ENCODE measurements at places on chromosomes 16 and 17.

GRCh38 chr16:62974424-62974823 is 938.2 kb upstream of the CDH8 start:
- no peak for DNase-seq

GRCh38 chr17:64506576-64507412 is at the start of gene CEP95:
Gene CEP95 (plus strand): TSS chr17:64506977. CDS start chr17:64507098, 121 bp downstream.
- DNase-seq = peak; percentile 93

GRCh38 chr16:14538604-14539003 is 91.5 kb downstream of the PARN start:
- no peak for DNase-seq

DNA sequence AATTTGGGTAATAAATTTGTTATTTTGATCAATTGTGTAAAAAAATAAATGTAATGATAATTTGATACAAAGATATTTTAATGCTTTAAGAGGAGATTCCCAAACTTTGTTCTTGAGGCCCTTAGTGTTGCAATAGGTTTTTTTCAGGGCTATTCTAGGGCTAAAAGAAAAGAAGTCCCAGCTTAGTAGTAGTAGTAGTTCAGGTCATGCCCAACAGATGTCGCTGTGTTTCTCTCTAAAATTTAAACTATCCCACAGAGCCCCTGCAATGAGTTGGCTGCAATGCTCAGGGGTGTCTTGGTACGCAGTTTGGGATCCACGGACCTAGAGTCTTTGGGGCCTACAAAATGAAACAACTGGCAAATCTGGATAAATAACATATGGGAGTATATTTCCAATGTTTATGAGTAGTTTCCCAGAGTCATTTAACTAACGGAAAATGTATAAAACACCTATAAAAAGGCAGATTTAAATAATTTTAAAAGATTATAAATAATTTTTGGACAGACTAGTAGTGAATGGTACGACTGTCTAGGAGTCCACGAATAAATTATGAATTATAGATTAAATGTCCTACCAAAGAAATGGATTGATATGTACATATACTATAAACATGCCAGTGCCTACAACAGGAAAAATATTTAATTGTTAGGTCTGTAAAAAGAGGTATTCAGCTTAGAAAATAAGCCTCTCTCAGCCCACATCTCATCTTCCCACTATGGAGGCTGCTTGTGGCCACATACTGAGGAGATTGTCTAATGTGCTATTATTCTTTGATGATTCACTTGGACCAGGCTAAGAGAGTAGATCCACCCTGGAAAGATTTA is 228.5 kb upstream of the PMFBP1 start:
- DNase-seq = no peak

DNA sequence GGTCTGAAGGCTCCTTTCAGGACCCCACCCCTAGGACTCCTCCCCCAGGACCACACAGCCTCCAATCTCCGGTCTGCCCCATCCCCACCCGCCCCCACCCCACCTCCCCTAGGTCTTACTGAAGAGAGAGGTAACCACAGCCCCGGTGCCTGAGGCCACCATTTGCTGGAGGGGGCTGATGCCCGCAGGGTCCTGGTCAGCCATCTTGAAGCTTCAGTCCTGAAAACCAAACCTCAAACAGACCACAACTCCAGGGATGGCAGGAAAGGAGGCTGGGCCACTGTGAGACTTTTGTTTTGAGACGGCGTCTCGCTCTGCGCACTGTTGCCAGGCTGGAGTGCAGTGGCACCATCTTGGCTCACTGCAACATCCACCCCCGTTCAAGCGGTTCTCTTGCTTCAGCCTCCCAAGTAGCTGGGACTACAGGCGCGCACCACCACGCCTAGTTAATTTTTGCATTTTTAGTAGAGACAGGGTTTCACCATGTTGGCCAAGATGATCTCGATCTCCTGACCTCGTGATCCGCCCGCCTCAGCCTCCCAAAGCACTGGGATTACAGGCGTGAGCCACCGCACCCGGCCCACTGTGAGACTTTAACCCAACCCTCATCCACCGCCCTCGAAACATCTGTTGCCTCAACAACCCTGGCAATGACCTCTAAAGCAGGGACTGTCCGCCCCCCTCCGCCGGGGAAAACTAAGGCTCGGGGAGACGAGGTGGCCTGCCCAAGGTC is 1.1 kb downstream of the SLC25A39 start:
- DNase-seq = no peak

DNA sequence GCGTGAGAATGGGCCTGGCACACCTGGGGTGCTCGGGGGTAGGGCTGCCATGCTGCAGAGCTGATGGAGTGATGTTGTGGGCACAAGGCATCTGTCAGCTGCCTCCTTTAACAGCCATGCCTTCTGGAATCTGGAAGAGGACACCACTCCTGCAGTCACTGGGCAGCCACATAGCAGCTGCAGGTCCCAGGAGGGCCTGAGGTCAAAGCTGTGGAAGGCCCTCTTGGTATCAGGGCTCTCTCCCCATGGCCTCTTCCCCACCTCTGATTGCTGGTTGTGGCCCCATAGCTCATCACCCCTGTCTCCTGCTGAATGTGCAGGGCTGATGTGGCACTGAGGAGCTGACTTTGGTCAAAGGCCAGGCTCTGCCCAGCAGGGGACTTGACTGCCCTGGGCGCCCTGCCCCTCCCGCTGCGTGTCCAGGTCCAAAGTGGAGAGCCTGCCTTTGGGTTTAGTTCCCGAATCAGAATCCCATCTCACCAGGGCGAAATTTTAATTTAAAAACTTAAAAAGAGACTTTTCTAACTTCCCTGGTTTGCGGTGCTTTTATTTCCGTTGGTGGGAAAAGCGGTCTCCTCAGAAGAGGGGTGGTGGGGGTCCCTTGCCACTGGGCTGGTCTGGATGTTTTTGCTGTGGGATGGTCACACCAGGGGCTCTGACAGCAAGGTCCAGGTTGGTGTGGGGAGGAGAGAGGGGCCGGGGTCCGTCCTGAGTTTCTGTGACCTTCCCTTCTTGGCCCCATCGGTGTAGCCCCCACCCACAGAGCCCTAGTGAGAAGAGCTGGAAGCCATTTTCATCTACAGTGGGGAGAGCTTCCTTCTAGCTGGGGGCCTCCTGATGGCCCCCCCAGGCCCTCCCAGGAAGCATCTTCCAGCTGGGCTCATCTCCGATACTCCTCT is 5.9 kb downstream of the UBALD2 start:
- no peak for DNase-seq

DNA sequence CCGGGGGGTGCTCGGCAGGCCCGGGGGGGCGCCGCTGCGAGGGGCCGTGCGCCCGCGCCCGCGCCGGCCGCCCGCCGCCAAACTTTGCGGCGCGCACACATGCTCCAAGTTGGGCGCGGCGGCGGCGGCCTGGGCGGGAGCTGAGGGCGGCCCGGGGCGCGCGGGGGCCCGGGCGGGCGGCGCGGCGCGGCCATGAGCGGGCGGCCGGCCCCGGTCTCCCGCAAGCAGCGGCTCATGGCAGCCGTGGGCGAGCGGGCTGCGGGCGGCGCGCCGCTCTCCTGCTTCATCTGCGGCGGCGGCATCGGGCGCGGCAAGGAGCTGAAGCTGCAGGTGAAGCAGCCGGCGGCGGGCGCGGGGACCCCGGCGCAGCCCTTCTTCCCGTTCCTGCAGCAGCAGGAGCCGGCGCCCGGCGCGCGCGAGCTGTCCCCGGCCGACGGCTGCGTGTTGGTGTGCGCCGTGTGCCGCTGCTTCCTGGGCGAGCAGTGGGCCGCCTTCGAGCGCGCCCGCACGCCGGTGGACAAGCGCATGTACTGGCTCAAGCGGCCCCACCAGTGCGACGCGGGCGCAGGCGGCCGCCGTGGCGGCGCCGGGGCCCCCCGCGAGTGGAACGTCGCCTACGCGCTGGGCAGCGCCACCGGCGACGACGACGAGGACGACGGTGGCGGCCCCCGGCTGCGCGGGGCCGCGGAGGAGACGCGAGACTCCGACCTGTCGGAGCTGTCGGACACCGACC is 57.2 kb upstream of the CIBAR2 start:
- DNase-seq = no peak

Measured in activated naive CD8-positive, alpha-beta T cell treated with anti-CD3 and anti-CD28 coated beads, Interleukin-2, amount 50 U/mL, for 16 hours (primary cell).